Vagina (tissue), 2 donors: ENCODE measurements at places on chromosomes 12 and 14.

GRCh38 chr12:94372461-94372860 lies 87.2 kb downstream of the CEP83 start:
- no peak for DNase-seq

GRCh38 chr14:75084513-75084912 lies 15.1 kb downstream of the ZC2HC1C start:
- no peak for DNase-seq

- no peak for DNase-seq
Measured at GRCh38 chr14:31954991-31955390, 122.1 kb upstream of the ARHGAP5 start.

GRCh38 chr12:106564678-106565329 lies 18.0 kb upstream of the RFX4 start:
- DNase-seq = no peak

- no peak for DNase-seq
Measured at GRCh38 chr12:24948420-24948756, 513 bp downstream of the BCAT1 start.

DNA sequence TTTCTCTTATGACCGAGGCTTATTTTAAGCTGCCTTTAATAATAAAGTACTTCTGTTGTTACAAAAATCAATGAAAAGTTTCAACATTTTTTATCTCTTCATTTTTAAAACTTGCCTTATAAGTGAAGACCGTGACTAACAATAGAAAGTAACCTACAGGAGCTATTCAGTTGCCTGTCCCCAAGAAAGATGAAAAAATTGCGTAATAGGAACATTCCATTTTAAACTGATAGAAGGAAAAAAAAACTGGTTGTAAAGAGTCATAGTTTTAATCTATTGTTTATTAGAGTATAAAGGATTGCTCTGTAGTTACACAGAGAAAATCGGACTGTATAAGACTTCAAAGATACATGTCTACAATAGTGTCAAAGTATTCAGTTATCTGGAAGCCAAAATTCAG lies 83.3 kb downstream of the DAAM1 start:
- DNase-seq = no peak

GRCh38 chr14:67523764-67524633 lies 9.1 kb upstream of the PLEKHH1 start:
- no peak for DNase-seq

- no peak for DNase-seq
Measured at GRCh38 chr14:84197704-84198103, 1332.2 kb upstream of the FLRT2 start.

DNA sequence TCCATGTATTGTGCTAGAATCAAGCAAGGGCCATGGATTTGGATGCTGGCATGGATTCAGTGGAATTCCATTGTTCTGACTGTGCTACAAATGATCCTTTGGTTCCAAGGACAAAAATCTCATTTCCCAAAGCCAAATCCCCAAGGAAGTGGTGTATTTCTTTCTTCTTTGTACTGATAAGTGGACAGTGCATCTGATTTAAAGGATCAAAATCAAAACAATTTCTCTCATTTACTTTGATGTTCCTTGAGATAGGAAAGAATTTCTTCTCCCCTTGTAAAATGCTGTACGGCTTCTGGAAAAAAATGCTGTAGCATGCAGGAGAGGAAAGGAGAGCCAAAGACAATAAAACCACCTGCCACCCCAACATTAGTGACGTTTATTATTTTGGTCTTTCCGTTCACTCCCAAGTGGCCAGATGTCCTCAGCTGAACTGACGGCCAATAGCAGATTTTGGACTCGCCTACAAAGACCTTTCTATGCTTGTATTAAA lies 185.7 kb downstream of the PRKD1 start:
- DNase-seq = no peak

DNA sequence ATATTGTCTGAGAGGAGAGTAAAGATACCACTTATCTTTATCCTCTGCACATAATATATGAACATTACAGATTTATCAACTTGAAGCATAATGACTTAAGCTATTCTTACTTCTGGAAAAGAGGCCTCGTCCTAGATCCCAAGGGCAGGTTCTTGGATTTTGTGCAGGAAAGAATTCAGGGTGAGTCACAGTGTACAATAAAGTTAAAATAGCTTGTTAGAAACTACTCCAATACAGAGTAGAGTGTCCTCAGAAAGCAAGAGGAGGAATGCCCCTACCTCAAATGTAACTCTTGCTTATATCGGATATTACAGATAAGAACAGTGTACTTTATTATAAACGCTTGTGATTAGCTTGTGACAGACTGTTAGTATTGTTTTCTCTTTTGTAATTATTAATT lies 41.9 kb upstream of the ABCC9 start:
- DNase-seq = no peak

GRCh38 chr12:127273626-127274025 lies 993.3 kb upstream of the TMEM132C start:
- DNase-seq = no peak

DNA sequence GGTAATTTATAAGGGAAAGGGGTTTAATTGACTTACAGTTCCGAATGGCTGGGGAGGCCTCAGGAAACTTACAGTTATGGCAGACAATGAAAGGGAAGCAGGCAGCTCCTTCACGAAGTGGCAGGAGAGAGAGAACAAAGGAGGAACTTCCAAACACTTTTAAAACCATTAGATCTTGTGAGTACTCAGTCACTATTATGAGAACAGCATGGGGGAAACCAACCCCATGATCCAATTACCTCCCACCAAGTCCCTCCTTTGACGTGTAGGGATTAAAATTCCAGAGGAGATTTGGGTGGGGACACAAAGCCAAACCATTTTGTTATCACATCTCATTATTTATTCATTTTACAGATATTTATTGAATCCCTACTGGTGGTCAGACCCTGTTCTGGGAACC lies 822.8 kb downstream of the GALC start:
- no peak for DNase-seq

- no peak for DNase-seq
Measured at GRCh38 chr12:100402763-100403162, 45.9 kb downstream of the SLC17A8 start.

DNA sequence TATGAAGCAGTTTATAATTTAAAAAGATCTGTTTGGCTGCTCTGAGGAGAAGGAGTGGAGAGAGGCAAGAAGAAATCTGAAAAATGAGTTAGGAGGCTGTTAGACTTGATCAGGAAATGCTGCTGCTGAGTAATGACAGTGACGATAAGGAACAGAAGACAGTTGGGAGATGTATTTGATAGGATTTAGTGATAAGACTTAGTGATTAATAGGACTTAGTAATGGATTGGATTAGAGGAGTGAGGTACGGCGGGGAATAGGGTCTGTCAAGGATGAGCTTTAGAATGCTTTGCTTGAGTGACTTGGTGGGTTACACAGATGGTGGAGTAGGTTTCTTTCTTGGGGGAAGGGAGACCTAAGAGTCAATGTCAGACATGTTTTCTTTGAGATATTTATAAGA lies 31.7 kb downstream of the UNC79 start:
- DNase-seq = no peak

GRCh38 chr12:2678426-2678825 lies 116.3 kb upstream of the FKBP4 start:
- no peak for DNase-seq

DNA sequence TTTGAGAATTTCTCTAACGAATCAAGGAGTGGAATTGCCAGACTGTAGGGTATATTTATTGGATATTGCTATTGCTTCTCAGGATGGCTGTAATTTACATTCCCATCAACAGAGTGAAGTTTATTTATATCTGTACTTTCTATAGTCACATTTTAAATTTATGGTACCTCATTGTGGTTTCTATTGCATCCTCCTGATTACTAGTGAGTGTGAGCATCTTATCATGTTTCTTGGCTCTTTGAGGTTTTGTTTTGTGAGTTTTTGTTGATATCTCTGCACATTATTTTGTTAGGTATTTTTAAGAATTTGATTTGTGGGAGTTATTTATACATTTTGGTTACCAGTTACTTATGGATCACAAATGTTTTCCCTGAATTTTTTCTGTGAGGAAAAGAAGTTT lies 13.9 kb downstream of the DNM1L start:
- no peak for DNase-seq

GRCh38 chr14:28102814-28103213 lies 663.8 kb upstream of the FOXG1 start:
- no peak for DNase-seq
